Dorsolateral prefrontal cortex (tissue), 122 donors: ENCODE measurements at places on chromosomes 7 and 10.

GRCh38 chr10:104301907-104302690 lies 33.1 kb downstream of the GSTO2 start:
- no peak for DNase-seq

GRCh38 chr7:151616443-151617213 lies 96.9 kb upstream of the RHEB start:
- DNase-seq = no peak

- DNase-seq = no peak
Observed at GRCh38 chr7:132574223-132574622, 2.0 kb downstream of the PLXNA4 start.

DNA sequence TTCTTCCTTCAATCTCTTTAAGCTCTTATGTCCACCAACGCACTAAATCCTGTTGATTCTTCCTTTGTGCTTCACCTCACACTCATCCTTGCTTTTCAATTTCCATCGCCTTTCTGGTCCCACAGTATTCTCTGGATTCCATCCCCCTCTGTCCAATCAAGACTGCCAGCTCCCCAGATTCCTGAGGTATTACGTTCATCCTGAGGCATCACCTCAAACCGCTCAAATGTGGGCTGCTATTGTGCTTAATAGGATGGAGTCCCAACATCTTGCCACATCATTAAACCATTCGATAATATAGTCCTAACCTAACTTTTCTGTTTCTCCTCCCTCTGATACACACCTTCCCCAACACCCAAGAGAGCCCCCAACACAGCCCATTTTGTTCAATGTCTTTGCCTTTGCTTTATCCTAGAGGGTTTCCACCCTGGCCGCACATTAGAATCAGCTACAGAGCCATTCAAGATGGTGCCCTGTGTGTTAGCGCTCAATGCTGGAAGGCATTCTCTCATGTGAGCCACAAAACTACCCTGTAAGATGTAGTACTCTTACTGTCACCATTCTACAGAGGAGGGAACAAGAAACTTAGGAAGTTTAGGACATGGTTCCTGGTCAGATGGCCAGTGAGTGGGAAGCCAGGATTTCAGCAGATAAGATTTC lies 79.5 kb upstream of the LEP start:
- no peak for DNase-seq

- no peak for DNase-seq
Observed at GRCh38 chr10:48384699-48384982, 78.2 kb downstream of the MAPK8 start.

DNA sequence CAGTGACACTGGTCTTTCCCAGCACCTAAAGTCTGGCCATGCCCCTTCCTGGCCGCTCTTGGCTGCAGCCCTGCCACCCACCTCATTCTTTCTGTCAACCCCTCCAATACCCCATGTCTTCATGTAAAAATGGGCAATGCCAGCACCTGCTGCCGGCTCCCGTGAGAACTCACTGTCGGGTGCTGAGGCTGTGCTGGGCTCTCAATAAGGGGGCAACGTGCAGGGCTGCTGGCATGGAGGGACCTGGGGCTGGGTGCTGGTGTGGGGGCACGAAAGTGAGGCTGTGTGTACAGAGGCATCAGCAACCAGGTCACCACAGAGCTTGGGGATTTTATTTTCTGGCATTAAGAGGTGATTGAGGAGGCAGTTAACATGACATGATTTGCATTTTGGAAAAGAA lies 65.3 kb downstream of the ALOX5 start:
- DNase-seq = no peak

DNA sequence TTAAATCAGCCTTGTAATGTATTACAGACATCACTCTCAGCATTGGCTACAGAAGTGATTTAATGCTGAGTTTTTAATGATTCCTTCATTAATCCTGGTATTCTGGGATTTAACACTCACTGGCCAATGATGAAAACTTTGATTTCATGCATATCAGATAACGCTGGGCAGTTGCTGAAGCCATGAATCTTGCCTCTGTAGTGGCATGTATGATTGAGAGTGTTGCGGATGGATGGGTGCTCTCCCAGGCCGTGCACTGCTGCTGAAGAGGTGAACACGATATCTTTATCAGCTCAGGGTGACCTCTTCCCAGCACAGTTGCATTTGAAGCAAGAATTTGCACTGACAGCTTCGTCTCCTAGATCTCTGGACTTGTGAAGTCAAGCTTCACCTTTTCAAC lies 168.7 kb downstream of the LRRC4 start:
- DNase-seq = no peak

DNA sequence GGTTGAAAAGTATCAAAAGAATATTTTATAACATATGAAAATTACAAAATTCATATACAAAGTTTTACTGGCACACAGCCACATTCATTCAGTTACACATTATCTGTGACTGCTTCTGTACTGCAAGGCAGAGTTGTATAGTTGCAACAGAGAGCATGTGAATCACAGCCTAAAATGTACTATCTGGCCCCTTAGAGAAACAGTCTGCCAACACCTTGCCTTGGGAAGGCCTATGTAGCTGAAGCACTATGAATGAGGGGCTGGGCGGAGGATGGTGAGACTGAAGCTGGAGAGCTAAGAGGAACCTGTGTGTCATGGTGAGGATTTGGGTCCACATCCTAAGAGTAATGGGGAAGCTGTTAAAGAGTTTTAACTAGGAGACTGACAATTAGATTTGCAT lies 35.7 kb downstream of the PDZD8 start:
- no peak for DNase-seq

GRCh38 chr10:17443707-17444387 lies 10.5 kb downstream of the ST8SIA6 start:
- DNase-seq = no peak

DNA sequence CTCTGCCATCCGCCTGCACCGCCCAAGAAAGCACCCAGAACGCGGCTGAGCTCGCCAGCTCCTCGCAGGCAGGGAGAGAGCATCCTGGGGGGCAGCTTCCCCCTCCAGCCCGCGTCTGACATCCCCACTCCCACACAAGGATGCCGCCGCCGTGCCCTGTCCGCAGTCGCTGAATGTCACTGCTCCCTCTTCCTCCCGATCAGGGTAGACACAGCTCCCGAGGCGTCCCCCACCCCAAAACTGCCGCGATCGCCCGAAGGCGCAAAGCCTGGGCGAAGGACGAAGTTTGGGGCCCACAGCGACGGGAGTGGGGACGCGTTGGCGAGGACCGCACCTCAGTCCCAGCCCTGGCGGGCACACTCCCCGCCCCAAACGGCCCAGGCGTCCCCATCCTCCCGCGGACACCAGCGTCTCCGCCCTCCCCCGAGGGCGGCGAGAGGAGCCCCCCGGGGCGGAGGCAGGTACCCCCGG lies 1.5 kb upstream of the KAT6B start:
- DNase-seq = peak; percentile 32

DNA sequence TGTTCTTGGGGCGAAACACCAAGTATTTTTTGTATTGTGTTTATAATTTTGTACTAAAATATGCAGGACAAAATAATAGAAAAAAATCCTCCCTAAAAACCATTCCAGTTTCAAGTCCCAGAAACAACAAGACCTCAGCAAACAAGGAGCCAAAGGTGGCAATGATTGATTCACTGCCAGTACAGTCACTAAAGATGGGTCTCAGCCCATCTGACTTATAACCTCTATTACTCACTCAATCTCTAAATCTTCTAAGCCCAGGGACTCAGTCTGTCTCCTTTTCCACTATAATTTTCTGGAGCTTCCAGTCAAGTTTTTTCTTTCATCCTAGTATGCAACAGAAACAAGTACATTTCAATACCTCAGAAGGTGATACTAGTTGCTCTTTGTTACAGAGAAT lies 33.3 kb downstream of the SNX13 start:
- DNase-seq = no peak

- no peak for DNase-seq
Observed at GRCh38 chr10:13087601-13087985, 12.4 kb upstream of the OPTN start.

- DNase-seq = no peak
Observed at GRCh38 chr10:1249142-1249920, 193.1 kb downstream of the WDR37 start.

DNA sequence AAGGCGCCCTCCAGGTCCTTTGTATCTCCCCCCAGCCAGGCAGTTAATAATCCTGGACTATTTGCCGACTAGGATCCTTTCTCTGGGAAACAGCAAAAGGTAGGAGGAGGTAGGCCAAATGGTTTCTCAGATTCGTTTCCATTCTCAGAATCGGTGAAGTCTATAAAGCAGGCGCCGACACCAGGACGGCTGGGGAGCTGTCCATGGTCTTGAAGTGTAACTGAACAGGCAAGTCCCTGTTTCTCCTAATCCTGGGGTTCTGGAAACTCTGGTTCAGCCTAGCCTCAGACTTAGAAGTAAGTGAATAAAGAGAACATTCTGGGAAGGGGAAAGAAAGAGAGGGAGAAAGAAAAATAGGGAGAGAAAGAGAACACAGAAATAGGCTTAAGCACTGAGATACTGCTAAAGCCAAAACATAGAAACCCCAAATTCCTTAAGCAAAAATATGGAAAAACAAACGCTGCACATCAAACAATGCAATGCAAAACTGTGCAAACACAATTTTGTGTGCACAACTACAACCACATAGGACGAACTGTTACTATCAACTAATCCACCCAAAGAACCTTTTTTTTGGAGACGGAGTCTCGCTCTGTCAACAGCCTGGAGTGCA lies 11.1 kb upstream of the INA start:
- no peak for DNase-seq

- DNase-seq = no peak
Observed at GRCh38 chr7:70347463-70348254, 749.4 kb downstream of the AUTS2 start.

GRCh38 chr10:130041451-130042371 lies 68.9 kb downstream of the C10orf143 start:
- DNase-seq = no peak

DNA sequence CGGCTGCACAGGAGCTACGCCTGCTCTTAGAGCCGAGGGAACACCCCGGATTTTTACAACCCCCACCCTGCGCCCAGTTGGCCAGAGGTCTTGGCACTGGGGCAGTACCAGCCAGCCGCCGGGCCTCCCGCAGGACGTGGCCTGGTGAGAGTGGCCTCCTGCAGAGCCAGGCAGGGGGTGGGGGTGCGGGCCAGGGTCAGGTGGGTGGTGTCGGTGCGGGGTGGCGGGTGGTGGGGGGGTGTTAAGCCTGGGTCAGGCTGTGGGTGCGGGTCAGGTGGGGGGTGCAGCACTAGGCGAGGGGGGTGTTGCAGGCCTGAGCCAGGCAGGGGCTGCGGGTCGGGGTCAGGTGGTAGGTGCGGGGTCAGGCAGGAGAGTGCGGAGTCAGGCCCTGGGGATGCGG lies 647 bp downstream of the ECHS1 start:
- DNase-seq = no peak

DNA sequence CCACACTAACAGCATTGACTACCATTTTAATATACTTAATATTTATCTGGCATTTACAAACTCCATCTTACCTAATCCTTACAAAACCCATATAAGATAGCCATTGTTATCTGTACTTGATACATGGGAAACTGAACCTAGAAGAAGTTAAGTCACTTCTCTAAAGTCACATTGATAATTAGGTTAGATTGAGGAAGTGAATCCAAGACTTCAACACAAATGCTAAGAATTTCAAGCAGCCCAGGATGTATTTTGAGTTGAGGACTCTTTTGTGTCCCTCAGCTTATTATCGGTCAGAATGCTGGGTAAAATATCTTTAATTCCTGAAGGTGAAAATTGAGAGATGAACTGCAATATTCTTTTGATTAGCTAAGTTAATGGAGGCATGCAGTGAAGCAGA lies 465.5 kb downstream of the PHTF2 start:
- no peak for DNase-seq

GRCh38 chr7:98679741-98680140 lies 62.7 kb downstream of the NPTX2 start:
- DNase-seq = no peak

DNA sequence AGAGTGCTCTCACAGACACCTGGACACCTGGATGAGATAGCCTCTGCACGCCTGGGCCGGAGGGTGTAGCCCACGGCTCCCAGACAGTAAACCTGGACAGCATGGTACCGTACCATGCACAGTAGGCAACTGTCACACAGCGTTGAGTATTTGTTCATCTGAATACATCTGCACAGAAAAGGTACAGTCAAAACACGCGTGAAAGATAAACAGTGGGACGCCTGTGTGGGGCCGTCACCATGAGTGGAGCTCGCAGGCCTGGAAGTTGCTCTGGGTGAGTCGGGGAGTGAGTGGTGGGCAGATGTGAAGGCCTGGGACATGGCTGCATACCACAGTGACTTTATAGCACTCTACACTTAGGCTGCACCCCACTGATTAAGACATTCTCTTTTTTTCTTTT lies 280.0 kb upstream of the SHH start:
- no peak for DNase-seq

DNA sequence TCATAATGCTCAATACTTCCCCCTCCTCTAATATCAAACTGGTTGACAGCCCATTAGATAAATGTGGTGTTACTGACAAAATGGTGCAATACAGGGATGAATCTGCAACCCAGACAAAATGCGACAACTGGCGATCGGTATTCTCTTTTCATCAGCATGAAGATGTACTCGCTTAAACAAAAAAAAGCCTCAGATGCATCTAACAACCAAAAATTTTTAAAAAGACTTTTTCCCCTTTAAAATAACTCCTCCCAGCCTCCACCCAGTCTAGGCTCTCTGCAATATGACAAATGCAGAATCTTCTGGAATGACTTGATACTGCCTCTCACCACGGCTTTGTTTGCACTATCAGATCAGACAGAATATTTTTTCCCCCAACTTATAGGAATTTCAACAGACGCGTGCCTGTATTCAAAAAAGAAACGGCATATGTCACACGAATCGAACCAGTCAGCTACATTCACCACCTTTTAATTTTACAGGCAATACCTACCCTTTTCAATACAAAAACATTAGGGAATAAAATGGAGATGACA lies 1.2 kb downstream of the YWHAG start:
- no peak for DNase-seq

GRCh38 chr7:96224685-96225084 lies 97.2 kb downstream of the SLC25A13 start:
- DNase-seq = no peak

GRCh38 chr7:116726149-116726548 lies 54.2 kb downstream of the MET start:
- DNase-seq = no peak

GRCh38 chr7:74498996-74499834 lies 45.5 kb downstream of the GTF2IRD1 start:
- no peak for DNase-seq

GRCh38 chr7:146960773-146961391 lies 844.3 kb downstream of the CNTNAP2 start:
- no peak for DNase-seq

- no peak for DNase-seq
Observed at GRCh38 chr7:16063716-16064675, 357.3 kb downstream of the CRPPA start.

- DNase-seq = no peak
Observed at GRCh38 chr10:15461353-15462108, 90.4 kb upstream of the FAM171A1 start.

GRCh38 chr10:114754445-114755320 lies 66.9 kb upstream of the FHIP2A start:
- no peak for DNase-seq

DNA sequence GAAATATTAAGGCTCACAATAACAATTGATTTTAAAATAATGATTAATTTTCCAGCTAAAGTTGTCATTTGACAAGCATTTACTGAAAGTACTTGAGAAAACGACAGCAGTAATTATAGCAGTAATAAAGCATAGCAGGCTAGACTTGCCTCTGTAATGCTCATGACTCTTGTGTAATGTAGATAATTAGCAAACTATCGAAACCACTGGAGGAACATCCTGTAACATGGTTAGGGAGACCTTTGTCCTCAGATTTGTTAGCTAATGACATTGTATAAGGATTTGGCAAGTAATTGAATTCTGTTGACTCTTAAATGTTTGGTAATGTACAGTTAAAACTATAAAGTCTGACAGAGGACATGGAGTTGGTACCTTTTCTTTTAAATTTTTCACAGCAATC lies 24.8 kb downstream of the ARL4A start:
- DNase-seq = no peak

- no peak for DNase-seq
Observed at GRCh38 chr7:133054162-133054840, 27.6 kb downstream of the CHCHD3 start.
